AG10803 (cell line): ENCODE measurements at places on chromosomes 1 and 21.

- no peak for DNase-seq
Measured at GRCh38 chr1:234240680-234241079, 132.6 kb upstream of the COA6 start.

- no peak for DNase-seq
Measured at GRCh38 chr21:42737951-42738590, 84.7 kb downstream of the PDE9A start.

DNA sequence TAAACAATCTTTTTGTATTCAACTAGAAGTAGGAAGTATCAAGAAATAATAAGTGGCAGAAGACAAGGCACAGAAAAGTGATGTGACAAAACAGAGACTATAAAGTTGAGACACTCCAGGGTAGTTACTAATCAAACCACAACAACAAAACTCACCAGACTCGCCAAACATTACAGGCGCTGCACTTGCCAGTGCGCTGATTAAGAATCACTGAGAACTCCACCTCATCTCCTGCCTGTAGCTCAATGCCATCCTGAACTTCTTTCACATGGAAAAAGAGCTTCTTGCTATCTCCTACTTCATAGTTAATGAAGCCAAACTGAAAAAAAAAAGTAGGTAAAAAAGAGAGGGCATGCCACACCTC is 2.8 kb upstream of the NRAS start:
- DNase-seq: peak; percentile 6

DNA sequence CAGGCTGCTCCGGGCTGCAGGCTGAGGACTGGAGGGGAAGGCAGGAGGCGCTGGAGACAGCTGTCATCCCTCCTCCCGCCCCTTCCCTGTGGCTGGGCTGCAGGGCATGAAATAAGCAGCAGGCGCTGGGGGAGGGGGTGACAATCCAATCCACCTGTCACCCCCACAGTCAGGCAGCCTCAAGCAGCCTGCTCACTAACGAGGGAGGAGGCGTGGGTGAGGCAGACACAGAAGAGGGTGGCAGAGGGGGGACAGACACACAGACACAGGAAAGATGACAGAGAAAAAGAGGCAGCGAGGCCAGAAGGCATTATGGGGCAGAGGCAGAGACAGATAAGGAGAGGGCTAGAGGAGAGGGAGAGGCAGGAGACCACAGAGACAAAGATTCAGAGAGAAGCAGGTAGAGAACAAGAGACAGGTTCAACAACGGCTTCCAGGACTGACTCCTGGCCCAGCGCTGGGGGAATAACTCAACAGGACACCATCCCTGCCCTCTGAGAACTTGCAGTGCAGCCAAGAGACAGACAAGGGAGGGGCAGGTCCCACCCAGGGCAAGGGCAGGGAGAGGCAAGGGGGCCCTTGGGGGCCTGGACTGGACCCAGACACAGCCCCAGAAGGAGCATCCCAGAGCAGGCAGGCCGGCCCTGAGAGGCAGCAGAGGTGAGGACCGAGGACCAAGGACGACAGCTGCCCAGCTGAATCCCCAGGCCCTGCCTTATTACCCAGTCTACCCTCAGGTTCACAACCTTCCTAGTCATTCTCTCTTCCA is 11.2 kb downstream of the MEF2D start:
- DNase-seq: no peak

GRCh38 chr1:205449750-205450443 is 5.9 kb downstream of the BLACAT1 start:
- DNase-seq: peak; percentile 6

DNA sequence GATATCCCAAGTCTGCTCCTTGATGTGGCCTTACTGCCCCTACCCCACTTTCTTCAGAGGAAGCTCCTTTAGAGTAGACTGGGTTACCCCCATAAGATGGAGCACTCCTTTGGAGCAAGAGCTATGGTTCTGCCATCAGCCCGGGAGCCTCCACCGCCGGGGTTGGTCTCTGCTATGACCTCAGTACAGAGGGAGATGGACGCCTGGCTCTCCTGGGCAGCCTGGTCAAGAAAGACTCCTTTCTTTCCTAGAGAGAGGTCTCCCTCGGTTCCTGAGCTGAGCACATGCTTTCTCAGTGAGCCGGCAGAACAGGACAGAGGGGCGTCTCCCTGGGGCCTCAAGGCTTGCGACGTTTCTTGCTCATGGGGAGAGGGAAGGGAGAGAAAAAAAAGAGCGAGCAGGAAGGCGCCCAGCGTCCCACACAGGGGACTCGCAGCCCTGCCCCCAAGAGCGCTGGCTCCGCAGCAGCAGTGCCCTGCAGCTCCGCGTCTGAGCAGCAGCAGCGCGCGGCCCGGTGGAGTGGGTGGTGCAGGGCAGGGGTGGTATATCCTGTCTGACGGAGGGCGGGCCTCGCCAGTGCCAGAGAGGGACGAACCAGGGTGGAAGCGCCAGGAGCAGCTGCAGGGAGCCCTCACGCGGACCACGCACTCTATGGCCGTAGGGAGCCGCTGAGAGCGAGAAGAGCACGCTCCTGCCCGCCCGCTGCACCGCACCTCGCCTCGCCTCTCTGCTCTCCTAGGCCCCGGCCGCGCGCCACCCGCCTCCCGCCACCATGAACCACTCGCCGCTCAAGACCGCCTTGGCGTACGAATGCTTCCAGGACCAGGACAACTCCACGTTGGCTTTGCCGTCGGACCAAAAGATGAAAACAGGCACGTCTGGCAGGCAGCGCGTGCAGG is at the start of gene PKP1:
Gene PKP1 (plus strand): TSS at position 576 of the 899 bp plus-strand sequence. CDS start 197 bp downstream, at position 773.
- DNase-seq: peak; percentile 21

DNA sequence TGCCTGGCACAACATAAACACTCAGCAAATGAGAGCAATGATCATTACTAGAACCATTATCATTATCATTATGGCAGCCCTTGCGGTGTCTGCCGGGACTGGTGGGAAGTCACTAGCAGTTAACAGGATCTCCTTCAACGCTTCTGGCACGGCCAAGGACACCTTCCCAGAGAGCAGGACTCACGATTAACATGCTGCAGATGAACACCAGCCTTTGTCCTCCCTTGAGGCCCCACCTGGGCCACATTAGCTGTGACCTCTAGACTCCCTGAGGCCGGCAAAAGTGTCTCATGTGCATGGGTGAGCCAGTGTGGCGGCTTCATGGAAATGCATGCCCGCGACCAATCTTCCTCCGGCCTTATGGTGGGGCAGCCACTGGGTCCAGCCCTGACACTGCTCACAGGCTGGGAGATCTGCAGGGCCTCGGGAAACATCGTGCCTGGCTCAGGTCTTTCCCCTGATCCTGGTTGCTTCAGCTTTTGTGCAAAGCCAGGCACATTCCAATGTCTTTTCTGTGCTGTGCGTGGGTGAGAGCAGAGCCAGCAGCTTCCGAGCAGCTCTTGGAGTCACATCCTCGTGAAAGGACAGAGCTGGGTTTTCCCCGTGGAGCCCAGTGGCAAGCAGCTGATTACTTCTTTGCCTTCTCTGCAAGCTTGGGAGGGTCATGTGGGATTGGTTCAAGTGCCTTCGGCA is 107.3 kb downstream of the HMGB4 start:
- DNase-seq: peak; percentile 74

DNA sequence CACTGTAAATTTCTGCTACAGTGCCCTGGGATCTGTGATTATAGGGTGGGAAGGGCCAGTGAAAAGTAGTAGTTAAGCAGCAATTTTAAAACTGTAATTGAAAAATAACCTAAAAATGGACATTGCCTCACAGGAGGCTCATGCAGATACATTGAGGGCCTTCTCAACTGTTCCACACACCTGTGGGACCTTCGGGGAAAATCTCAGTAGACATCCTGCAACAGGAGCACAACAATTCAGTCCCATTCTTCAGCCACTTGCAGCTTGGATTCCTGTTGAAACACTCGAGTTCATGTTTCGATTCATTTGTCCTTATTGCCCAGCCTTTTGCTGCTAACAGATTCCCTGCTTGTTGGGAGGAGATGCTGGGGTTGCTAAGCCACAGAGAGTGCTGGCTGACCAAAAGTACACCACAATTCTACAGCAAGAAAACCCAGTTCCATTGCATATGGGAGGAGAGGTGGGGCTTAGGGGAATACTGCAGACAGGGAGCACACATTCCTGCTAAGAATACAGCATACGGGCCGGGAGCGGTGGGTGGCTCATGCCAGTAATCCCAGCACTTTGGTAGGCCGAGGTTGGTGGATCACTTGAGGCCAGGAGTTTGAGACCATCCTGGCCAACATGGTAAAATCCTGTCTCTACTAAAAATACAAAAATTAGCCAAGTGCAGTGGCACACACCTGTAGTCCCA is 4.5 kb downstream of the TMCC2 start:
- DNase-seq: no peak

- DNase-seq: no peak
Measured at GRCh38 chr1:37131281-37131680, 97.0 kb upstream of the GRIK3 start.

DNA sequence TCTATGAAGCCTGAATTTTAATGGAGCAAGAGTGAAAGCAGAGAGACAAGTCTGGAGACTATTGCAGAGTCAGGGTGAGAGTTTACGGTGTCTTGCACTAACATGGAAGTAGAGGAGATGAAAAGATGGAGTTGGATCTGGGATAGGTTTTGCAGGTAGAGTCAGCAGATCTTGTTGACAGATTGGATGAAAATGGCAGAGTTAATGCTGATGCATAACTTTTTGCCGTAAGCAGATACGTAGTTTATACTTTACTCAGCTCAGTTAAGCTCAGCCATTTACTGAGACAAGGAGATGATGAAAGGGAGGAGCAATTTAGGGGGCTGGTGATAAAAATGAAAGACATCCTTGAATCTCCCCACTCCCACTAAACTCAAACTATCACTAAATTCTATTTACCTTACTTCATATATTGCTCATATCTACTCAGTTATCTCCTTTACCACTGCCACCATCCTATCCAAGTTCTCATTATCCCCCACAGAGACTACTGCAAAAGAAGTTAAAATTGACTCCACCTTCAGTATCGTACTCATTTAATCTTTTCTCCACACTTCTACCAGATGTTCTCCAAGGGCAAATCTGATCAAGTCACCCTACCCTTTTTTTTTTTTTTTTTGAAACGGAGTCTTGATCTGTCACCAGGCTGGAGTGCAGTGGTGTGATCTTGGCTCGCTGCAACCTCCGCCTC is 13.8 kb downstream of the C1orf185 start:
- DNase-seq: no peak
